ENCODE measurements at places on chromosomes 11 and 22.
A peak's percentile ranks its signal among the peaks of the same experiment; 100 is the strongest.

DNA sequence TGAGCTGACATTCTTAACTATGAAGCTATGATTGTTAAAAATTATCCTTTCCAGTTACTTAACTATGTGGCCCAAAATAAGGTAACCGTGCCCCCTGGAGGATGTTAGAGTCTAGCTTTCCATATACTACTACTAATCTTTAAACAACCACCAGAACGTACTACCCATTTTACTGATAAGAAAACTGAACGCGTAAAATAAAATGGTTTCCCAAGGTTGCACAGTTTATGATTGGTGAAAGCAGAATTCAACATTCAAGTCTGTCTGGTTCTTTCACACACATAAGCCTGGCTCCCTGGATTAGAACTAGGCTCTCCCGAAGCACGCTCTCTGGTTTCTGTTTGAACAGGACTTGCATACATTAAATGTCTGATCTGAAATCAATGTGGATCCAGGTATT lies 437.8 kb upstream of the CCDC90B start:
- peak; percentile 8 for DNase-seq

GRCh38 chr22:44710474-44711240 lies 8.7 kb downstream of the PRR5 start:
- DNase-seq = peak; percentile 71

DNA sequence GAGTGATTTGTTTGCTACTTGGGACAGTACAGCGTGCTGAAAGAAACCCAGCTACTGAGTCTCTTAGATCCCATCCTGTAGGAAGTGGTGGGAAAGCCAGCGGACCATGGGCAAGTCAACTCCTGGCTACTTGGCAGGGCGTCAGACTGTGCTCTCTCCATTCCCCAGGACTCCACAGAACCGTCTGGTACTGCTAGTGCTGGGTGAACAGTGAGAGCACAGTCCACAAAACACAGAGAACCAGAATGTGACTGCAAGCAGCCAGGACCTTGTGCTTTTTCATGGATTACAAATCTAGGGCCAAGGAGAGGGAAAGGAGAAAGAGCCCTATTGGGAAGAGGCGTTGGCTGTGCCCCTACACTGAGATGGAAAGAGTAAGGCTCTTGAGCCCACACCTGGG lies 10.2 kb downstream of the BID start:
- DNase-seq = no peak

DNA sequence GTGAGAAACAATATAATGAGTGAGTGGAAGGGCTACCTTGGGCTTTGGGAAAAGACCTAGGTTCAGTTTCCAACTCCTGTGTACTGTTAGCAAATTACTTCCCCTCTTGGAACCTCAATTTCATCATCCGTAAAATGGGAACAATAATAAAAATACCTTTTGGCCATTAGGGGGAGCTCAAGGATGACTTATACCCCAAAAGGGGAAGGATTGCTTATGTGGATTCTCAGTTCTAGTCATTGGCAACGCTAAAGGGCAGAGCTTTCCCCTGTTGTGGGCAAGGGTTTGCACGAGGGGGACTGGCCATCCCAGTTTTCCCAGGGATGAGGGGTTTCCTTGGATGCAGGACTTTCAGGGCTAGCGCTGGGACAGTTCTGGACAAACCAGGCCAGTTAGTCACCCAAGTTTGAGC lies 3.1 kb upstream of the COMMD9 start:
- DNase-seq = no peak

GRCh38 chr11:130581646-130582045 lies 133.2 kb downstream of the ADAMTS15 start:
- no peak for DNase-seq

- no peak for DNase-seq
Observed at GRCh38 chr22:45830531-45831245, 146.3 kb downstream of the WNT7B start.

GRCh38 chr11:2760196-2760871 lies 60.5 kb upstream of the KCNQ1OT1 start:
- DNase-seq = no peak

DNA sequence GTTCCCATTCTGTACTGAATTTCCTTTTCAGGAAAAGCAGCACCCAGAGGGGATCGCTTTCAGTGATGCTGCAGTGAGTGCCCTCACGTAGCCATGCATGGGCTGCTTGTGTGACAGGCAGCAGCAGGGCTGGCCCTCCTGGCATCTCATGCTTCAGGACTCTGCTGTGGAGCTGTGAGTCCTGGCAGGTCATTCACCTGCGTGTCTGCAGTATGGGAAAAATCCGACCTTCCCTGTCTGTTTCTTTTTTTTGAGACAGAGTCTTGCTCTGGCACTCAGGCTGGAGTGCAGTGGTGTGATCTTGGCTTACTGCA lies 13.4 kb downstream of the GLB1L2 start:
- DNase-seq = no peak

GRCh38 chr11:18485913-18486528 lies 30.4 kb downstream of the LDHAL6A start:
- DNase-seq = no peak

- DNase-seq = no peak
Observed at GRCh38 chr11:111954154-111954553, 17.0 kb downstream of the DIXDC1 start.
